ENCODE measurements at places on chromosomes 4 and X. TPM values are rescaled to one million over a fixed set of nuclear protein-coding genes. Genes with fewer than 3 reads are reported as not detected.

The RENBP gene
- 2.5 TPM for total RNA-seq

The SASH3 gene
- 2.6 TPM for total RNA-seq

The NDUFC1 gene
- 68.7 TPM for total RNA-seq

DNA sequence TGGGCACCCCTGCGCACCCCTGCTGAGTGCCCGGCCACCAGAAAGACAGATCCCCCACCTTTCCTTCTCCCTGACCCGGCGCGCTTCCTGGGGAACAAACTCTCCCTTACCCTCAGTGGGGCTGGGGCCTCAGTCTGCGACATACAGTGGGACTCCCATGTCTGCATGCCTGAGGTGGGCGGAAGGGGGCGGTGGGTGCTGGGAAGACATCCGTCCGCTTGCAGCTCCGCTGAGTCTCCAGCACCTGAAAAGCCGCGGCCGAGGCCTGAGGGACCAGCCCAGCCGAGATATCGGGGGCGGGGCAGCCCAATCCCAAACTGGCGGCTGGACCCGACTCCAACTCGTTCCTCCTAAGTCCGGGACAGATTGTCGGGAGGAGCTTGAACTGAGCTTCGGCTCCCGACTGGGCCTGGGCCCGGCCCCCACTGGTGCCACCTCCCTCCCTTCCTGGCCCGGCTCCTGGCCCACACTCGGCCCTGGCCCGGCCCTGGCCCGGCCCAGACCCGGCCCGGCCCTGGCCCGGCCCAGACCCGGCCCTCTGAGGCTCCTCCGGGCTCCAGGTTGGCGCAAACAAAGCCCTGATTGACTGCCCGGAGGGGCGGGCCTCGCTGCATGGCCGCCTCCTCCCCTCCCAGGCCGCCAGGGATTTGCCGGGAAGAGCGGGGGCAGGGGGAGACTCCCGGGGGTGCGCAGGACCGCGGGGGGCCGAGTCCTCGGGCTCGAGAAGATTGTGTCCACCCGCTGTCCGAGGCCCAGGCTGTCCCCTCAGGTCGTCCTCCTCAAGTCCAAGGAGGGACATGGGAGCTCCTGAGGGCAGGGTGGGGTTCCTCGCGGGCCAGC is 877 bp upstream of the SLC16A2 start:
- no peaks in the 10 kb centered on the region for H3K27me3 ChIP-seq
- no peaks in the 10 kb centered on the region for H3K4me1 ChIP-seq
- peak overlapping the region; percentile 94 for H3K27ac ChIP-seq
- DNase-seq = peak; percentile 82
- H3K4me3 ChIP-seq = peak overlapping the region; percentile 52

GRCh38 chrX:51026862-51027261 is 116.3 kb downstream of the BMP15 start:
- H3K4me1 ChIP-seq = no peaks in the 10 kb centered on the region
- H3K36me3 ChIP-seq = no peaks in the 10 kb centered on the region
- no peak overlapping the region for H3K4me3 ChIP-seq
- DNase-seq = no peak
- H3K27me3 ChIP-seq = no peaks in the 10 kb centered on the region
- H3K27ac ChIP-seq = no peak overlapping the region

The BGN gene
- 31.2 TPM for total RNA-seq

DNA sequence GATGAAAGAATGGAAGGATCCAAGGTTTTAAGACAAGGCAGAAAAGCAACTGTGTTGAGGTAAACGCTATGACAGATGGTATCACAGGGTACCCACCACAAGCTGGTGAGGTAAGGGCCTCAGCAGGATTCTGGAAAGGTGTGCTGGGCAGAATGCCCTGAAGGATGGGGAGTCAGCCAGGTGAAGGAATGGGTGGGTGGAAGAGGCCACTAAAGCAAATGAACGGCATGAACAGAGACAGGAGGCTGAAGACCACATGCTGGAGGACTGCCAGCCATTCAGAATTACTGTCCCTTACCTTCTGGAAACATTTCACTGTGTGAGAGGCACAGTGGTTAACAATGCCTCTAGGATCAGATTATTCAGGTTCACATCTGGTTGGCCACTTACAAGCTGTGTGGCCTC is 23.6 kb downstream of the GPRIN3 start:
- no peak for DNase-seq
- H3K36me3 ChIP-seq = no peaks in the 10 kb centered on the region
- no peaks in the 10 kb centered on the region for H3K27me3 ChIP-seq
- no peak overlapping the region for H3K4me3 ChIP-seq

GRCh38 chr4:72063726-72064125 is 31.9 kb downstream of the NPFFR2 start:
- no peaks in the 10 kb centered on the region for H3K27me3 ChIP-seq
- H3K4me3 ChIP-seq = no peak overlapping the region
- H3K27ac ChIP-seq = no peak overlapping the region

The IL15 gene
- 0.86 TPM for total RNA-seq

The VCX gene
- total RNA-seq = not detected

DNA sequence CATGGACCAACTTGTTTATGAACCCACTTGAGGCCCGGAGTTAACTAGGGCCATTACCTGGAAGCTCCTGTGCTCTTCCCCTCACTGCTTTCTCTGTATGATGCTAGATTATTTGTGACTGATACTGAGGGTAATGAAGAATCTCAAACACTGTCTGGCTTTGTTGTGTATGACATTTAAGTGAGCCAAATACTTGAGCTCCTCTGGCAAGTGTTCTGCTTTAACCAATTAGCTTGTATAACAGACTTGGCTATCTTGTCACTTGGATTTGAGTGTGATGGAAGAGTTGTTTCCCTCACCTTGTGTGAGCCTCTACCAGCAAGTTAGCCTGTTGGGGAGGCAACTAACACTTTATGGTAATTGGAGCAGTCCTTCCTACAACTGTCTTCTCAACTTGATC is 42.7 kb downstream of the CCNG2 start:
- no peak overlapping the region for H3K27ac ChIP-seq
- no peak overlapping the region for H3K4me3 ChIP-seq
- H3K4me1 ChIP-seq = no peaks in the 10 kb centered on the region
- H3K27me3 ChIP-seq = no peaks in the 10 kb centered on the region

GRCh38 chrX:39175418-39176057 is 374.3 kb downstream of the MID1IP1 start:
- H3K4me3 ChIP-seq = no peak overlapping the region
- DNase-seq = no peak
- H3K27me3 ChIP-seq = no peaks in the 10 kb centered on the region
- no peak overlapping the region for H3K27ac ChIP-seq
- H3K4me1 ChIP-seq = no peaks in the 10 kb centered on the region
- H3K36me3 ChIP-seq = no peaks in the 10 kb centered on the region

- DNase-seq = no peak
- H3K4me1 ChIP-seq = no peaks in the 10 kb centered on the region
- no peaks in the 10 kb centered on the region for H3K36me3 ChIP-seq
- H3K4me3 ChIP-seq = no peak overlapping the region
- no peak overlapping the region for H3K27ac ChIP-seq
- H3K27me3 ChIP-seq = no peaks in the 10 kb centered on the region
These were observed 11.2 kb upstream of the TMEM154 start for GRCh38 chr4:152690706-152691651.

- H3K4me3 ChIP-seq = no peak overlapping the region
- H3K27ac ChIP-seq = no peak overlapping the region
- H3K27me3 ChIP-seq = no peaks in the 10 kb centered on the region
- no peak for DNase-seq
- H3K4me1 ChIP-seq = peaks cover 4% of the 10 kb centered on the region
These were observed 39.3 kb downstream of the GRIA3 start for GRCh38 chrX:123223409-123223808.

GRCh38 chr4:114132830-114133229 is 153.4 kb upstream of the ARSJ start:
- H3K36me3 ChIP-seq = no peaks in the 10 kb centered on the region
- no peak overlapping the region for H3K4me3 ChIP-seq
- no peaks in the 10 kb centered on the region for H3K27me3 ChIP-seq

- no peaks in the 10 kb centered on the region for H3K36me3 ChIP-seq
- no peak overlapping the region for H3K27ac ChIP-seq
- H3K4me3 ChIP-seq = no peak overlapping the region
- DNase-seq = peak; percentile 24
These were observed 45.5 kb downstream of the FAM9B start for GRCh38 chrX:8988446-8988845.

DNA sequence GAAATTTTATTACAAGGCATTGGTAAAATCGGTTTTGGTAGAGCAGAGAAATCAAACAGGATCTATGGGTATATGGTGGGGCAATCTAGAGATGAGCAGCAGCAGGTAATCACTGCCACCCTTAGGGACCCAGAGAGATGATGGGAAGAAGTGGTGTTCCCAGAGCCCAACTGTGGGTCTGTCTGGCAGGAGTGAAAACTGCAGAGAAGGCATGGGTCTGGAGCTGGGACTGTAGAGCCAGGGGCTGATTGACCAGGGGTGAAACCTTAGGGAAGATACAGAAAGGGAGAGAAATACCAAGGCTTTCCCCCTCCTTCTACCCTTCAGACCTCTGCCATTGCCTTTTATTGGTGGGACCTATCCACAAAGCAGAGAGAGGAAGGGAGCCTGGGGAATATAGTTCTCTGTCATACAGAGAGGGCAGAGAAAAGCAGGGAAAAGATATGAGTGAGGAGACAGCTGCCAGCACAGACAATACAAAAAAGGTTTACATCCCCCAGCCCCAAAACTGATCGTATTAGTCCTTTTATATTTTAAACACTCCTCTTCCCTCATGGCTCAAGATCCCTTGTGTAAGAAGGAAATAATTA is 28.7 kb downstream of the PDLIM5 start:
- H3K4me3 ChIP-seq = no peak overlapping the region
- no peaks in the 10 kb centered on the region for H3K27me3 ChIP-seq
- H3K36me3 ChIP-seq = no peaks in the 10 kb centered on the region

The HAND2 gene
- 44.1 TPM for total RNA-seq

DNA sequence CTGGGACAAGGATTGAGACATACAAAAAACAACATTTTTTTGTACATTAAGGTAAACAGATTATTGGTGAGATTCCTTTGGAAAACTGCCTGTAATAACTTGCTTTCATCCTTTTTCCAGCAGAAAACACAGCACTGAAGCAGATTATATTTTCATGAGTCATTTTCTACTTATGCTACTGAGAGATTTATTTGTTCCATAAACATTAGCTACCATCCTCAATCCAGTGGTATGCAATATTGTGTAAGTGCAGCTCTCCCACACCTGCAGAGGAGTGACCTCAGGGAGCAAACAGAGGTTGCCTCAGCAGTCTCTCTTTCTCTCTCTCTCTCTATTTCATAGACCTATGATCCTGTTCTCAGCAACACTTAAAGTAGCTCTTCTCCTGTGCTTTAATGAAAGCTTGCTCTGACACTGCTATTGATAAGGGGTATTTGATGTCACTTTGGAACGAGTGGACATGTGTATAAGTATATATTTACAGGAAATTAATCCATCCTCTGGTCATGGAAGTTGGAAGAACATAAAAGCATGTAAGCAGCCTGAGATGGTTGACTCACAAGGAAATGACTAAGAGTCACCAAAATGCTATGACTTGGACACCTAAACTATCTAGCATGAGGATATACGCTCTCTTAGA is 163.7 kb upstream of the SPANXC start:
- H3K27me3 ChIP-seq = no peaks in the 10 kb centered on the region
- no peaks in the 10 kb centered on the region for H3K4me1 ChIP-seq
- H3K36me3 ChIP-seq = no peaks in the 10 kb centered on the region
- no peak overlapping the region for H3K27ac ChIP-seq
- DNase-seq = no peak

The RHOXF2B gene
- total RNA-seq = not detected

GRCh38 chrX:121851033-121851432 is 803.6 kb downstream of the GLUD2 start:
- DNase-seq = no peak
- H3K4me3 ChIP-seq = no peak overlapping the region
- no peak overlapping the region for H3K27ac ChIP-seq
- H3K4me1 ChIP-seq = no peaks in the 10 kb centered on the region

DNA sequence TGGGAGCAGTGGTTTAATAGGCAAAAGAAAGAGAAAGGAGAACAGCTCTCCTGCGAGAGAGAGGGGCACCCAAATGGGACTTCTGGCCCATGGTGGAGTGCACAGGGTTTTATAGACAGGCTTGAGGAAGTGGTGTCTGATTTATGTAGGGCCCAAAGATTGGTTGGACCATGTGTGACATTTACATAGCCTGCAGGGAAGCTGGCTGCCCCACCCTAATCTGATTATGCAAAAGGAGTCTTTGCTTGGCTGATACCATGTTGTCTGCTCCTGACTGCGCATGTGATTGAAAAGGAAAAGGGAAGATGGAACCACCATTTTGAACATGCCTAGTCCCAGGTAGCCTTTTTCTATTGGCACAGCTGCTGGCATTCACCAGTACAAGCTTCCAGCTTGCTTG is 100.0 kb upstream of the DIPK2B start:
- no peak overlapping the region for H3K4me3 ChIP-seq
- H3K27ac ChIP-seq = no peak overlapping the region
- H3K27me3 ChIP-seq = no peaks in the 10 kb centered on the region
- no peak for DNase-seq
- no peaks in the 10 kb centered on the region for H3K4me1 ChIP-seq

The RNF150 gene
- 34.5 TPM for total RNA-seq

The MYOZ2 gene
- total RNA-seq = 0.46 TPM

All from ovary (tissue), 10 donors.